ENCODE measurements at places on chromosomes 5 and 9.
A peak's percentile ranks its signal among the peaks of the same experiment; 100 is the strongest.

GRCh38 chr9:91948597-91949391, 1.2 kb downstream of the ROR2 start:
- peak; percentile 37 for DNase-seq

DNA sequence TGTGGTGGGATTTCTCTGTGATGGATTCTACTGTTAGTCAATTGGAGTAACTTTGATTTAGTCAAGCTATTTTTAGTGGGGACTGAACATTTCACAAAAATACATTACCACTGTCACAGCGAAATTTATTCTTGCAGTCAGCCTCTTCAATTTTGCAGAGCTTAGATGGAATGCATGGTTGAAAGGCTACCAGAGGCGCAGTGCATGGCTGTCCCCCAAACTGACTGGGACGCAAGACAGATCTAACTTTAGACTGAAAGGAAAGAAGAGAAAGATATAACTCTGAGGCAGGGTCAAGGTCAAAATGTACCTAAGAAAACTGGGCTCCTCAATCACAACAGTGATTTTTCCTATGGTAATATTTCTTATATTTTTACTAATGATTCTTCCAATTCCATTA, 13.7 kb downstream of the C6 start:
- DNase-seq, result no peak

DNA sequence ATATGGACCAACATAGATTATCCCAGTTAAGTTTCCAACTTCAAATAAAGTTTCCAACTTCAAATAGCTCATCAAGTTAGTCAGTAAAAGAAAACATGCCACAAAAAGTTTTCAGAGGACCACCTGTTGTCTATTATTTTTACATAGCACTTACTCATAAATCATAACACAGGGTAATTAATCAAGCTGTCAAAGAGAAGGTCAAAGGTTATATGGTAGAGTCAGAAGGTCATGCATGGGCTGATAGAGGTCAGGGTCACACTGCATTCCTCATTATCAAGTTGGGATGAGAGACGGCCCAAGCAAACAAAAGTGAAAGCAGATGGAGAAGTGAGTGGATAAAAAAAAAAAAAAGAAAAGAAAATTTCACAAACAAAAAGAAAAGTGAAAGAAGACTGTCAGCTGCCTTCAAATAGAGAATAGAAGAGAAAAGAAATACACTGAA, 145.5 kb upstream of the POU5F2 start:
- DNase-seq, result no peak

DNA sequence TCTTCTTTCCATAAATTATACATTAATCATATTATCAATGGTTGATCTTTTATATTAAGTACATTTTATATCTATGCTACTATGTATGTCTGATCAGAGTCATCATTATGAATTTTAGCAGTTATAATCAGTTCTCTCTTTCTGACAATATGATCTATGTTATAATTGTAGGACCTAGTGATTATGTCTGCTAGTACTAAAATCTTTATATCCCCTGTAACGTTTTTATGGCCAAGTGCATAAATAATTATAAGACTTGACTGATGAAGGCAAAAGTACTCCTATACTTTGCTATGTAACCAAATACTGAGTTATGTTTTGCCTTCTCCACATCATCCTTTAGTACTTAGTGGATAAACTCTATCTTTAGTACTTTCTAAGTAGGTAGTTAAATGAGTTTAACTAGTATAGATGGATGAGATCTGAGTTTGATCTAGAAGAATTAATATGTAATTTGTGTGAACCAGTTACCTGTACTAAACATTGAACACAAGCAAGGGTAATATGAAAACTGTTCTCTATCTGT, 75.4 kb downstream of the SLF1 start:
- DNase-seq, result no peak

DNA sequence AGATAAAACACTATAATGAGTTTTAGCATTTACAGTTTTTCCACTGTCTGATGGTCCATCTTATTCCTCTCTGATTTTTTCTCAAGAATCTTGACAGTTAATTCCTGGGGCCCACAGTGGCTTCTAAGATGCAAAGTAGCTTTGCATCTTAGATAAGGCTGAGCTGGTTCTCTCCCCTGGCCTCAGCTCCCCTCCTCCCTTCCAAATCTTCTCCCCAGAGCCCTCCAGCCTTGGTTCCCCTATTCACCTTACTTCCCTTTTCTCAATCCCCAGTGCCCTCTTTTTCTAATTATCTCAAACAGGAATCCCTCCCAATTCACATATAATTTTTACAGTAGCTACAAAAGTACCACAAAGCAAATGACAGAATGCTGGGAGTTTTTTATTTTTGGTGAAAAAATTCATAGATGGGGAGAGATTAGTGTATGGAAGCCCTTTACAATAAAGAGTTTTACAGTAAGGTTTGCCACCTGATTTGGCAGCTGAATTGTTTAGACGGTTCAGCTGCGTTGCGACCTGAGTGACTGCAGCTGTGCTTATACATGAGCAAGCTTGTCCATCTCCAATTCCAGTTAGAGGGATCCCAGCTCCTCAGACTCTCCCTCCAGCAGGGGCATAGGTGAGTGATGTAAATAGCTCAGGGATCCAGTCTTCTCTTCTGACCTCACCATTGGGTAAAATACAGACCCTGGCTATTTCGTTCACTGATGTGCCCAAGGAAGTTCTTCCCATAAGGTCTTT, 51.4 kb upstream of the CKMT2 start:
- no peak for DNase-seq

DNA sequence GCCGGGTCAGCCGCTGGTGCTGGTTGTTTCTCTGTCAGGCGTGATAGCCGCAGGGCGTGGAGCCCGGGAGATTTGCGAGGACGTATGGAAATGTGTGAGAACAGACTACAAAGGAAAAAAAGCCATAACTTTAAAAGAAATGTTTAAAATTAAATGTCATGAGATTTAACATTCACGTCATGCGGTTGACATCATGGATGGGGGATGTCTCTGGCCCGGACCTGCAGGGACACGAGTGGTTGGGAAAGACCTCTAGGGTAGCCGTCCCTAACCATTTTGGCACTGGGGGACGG, 643 bp upstream of the RNF130 start:
- no peak for DNase-seq

DNA sequence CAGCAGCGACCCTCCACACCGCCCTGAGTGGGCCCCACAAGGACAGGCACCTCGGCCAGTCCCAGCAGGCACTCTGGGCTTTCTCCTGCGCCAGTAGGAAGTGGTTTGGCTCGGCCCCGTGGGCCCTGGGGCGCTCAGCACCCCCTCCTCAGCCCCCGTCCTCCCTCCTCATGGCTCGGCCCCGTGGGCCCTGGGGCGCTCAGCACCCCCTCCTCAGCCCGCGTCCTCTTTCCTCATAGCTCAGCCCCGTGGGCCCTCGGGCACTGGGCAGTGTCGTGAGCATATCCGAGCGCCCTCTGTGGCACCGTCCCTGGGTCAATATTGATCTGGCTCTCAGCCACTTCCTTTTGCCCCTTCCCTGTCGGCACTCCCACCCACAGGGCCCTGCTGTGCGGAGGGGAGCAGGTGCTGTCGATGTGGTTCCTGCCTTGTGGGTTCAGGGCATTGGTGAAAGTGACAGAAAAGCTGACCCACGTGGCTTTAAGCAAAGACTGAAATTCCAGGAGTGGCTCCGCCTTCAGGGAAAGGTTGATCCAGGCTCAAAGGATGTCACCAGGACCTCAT, 5.5 kb upstream of the SCGB3A1 start:
- no peak for DNase-seq

DNA sequence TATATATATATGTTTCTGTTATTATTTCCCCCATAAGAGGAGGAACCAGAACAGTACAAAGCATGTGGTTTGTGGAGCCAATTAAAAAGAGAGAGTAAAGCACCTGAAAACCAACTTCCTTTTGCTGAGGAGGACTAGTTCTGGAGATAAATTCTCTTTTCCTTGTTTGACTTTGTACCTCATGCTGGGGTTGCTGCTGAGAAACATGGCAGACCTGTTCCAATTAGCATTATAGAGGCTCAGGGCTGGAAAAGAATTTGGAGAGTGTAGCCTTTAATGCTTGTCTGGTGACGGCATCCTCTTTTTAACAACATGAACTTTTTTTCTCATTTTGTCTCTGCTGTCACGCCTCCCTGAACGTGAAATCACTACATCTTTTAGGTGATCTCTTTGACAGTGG, 32.8 kb upstream of the NMUR2 start:
- DNase-seq, result no peak

DNA sequence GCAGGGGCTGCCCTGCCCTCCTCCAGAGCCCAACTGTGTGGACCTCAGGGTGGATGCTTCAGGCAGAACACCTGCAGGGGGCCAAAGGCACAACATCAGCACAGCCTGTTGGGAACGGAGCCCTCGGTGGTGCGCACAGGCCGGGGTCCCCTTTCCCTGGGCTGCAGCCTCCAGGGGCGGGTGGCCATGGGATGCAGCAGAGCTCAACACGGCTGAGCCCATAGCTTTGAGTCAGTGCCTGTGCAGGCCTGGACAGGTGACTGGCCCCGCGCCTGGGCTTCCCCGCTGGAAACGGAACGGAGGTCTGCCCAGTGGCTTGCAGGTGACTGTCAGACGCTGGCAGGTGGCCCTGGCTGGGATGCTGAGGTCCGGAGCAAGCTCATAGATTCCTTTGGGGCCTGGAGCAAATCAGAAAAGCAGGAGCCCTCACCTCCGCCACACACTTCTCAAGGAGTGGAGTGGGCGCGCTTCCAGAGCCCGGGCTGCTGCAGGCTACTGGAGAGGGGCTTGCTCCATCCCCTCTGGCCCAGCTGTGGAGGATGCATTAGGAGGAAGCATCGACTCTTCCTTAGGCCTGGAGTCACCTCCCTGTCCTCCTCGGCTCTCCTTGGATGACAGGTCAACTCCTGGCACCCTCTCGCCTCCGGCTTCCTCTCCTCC, 69.8 kb upstream of the RNU6ATAC start:
- DNase-seq, result no peak

DNA sequence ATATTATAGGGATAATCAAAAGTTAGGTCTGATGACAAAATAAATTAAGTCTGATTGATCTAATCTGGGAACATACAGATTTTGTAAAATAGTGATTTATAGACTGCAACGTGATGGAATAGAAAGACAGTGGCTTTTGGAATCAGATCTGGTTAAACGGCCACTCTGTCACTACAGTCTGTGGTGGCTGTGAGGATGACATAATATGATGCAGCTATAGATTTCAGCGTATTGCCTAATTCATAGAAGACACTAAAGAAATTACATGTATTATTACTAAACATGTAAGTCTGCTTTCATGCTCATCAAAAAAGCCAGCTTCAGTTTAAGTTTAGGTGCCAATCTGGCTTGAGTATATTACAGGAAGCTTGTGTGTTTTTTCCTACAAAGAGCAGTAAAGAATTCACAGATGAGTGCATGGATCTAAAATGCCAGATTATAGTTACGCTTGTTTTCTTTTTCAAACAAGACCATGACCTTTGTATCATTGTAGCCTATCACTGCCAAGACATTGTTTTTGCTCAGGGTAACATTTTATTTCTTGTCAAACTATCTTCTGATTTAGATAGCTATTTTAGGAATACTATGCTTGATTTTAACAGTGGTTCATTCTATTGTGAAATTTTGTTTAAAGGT, 25.7 kb downstream of the CPEB4 start:
- DNase-seq, result no peak

- DNase-seq, result peak; percentile 20
Measured at GRCh38 chr9:133199648-133200321, 9.3 kb downstream of the OBP2B start.

- DNase-seq, result no peak
Measured at GRCh38 chr5:145682197-145682899, 152.8 kb downstream of the PRELID2 start.

- DNase-seq, result no peak
Measured at GRCh38 chr5:134958755-134959154, 9.0 kb upstream of the CATSPER3 start.

Data from activated naive CD8-positive, alpha-beta T cell treated with anti-CD3 and anti-CD28 coated beads, Interleukin-2, amount 50 U/mL, for 24 hours (primary cell).